ENCODE measurements at places on chromosomes 3 and 15. TPM values are rescaled to one million over a fixed set of nuclear protein-coding genes. Genes with fewer than 3 reads are reported as not detected.

GRCh38 chr3:23487015-23487414 lies 283.9 kb downstream of the UBE2E2 start:
- DNase-seq = no peak

- DNase-seq = no peak
Measured at GRCh38 chr15:48693484-48693883, 48.0 kb upstream of the FBN1 start.

GRCh38 chr3:189419683-189420082 lies 211.5 kb upstream of the TP63 start:
- no peak for DNase-seq

GRCh38 chr3:192953926-192954325 lies 36.3 kb upstream of the MB21D2 start:
- DNase-seq = no peak

- no peak for DNase-seq
Measured at GRCh38 chr3:172649987-172650386, 60.9 kb downstream of the NCEH1 start.

GRCh38 chr15:27646531-27646930 lies 452.6 kb downstream of the OCA2 start:
- DNase-seq = no peak

GRCh38 chr15:92574161-92574560 lies 81.4 kb downstream of the FAM174B start:
- DNase-seq = no peak

- DNase-seq = no peak
Measured at GRCh38 chr3:17974206-17974841, 231.9 kb upstream of the TBC1D5 start.

DNA sequence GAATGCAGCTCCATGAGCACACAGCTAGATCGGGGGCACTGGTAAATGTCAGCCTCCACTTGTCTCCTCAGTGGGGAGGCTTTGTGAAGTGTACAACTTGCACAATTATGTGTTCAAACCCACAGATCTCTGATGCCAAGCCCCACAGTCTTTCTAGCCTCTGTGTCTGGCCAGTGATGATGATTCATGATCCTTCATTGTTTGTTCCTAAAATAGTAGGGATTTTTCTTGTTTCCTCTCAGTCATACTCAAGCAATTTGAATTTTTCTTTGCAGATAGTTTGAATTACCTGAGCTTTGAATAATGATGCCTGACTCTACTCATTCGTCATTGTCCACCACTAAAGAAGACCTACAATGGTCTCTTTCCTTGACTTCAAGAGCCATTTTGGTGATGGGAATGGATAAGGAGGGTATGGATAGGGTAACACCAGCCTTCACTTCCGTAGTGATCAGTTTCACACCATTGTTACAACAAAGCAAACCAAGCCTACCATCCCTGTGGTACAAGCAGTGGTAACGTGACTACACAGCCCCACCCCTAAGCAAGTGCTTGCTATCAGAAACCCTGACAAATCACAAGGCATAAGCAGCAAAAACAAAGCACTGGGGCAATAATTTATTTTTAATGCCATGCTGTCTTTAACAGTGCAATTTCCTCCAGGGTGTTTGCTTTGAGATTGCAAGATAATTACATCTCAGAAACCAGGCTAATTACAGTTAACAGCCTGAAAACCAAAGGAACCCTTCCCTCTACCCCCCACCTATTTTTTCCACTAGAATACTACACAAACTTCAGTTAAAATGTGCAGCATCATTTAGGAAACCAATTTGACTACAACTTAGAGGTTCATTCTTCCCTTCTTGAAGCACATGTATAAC lies 114.1 kb upstream of the PPP2R3A start:
- DNase-seq = no peak

GRCh38 chr15:50262533-50262932 lies 3.0 kb downstream of the HDC start:
- no peak for DNase-seq

- DNase-seq = no peak
Measured at GRCh38 chr3:133512416-133513089, 60.9 kb upstream of the CDV3 start.

DNA sequence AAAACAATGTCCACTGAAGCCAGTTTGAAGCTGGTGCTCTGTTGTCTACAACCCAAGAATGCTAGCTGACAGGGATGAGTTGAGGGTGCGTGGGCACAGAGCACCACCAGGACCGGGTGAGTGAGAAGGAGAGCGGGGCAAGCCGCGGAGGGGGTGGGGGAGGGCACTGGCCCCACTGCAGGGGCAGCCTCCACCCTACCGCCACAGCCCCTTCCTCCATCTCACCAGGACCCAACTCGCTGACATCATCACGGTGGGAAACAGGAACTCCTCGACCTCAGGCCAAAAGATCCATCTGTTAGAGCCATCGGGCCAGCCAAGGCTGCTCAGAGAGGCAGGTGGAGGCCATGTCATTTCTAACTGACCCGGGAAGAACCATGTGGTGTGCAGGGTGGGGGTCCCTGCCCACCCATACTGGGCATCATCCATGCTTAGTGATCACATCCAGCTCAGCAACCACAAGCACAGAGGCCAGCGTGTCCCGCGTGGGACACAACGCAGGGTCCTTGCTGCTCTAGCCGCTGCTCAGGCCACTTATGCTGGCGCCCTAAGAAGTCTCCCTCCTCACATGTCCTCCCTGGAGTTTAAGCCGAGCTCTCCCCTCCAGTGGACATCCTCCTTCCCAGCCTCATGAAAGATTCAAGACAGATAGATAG lies 57.6 kb upstream of the GATA2 start:
- no peak for DNase-seq

DNA sequence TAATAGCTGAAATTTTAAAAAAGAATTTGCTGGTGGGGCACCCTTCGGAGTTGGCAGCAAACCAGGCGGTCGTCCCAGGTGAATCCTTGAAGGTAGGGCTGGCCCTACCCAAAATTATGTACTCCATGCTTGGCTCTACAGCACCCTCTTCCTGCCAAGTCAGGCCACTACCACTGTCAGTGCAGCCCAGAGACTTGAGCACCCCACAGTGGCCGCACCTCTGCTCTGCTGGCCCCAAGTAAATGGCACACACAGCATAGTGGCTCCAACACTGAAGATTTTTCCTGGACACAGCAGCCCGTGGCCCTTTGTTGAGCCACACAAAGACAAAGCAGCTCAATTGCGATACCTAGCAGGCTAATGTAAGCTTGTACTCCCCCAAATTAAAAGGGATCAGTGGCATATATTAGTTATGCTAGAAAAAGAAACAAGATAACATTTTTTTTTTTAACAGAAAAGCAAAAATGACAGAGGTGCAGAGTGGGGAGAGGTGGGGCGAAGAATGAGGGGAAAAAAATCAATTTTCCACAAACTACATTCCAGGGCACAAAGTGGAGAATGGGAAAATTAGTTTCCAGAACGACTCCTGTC lies 250.5 kb downstream of the UACA start:
- no peak for DNase-seq

DNA sequence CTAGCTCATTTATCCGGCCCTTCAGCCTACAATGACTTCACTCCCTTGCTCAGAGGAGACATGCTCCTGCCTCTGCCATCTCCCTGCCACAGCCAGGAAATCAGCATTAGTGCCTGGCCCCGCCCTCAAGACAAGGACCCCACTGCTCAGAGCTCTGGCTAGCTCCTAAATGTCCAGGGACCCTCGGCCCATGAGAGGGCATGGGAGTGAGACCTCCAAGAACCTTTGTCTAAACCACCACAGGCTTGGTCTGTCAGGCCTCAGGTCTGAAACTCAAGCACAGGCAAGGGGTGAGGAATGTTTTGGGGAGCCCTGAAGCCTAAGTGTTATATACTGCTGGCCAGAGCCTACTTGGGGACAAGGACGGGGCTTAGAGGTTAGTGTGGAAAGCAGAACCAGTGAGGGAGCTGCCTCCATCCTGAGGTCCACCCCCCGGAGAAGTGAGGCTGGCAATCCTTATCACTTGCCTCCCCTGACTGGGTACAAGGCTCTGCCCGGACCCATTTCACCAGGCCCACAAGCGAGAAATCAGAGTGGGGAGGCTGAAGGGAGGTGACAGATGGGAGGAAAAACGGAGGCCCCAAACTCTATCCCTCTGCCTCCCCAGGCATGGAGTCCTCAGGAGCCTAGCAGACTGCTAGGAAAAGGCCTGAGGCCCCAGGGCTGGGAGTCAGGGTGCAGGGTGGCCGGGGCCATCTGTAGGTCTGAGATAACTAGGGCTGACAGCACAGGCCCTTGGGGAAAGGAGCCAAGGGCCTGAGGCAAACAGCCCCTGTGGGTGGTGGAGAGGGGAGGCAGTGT lies 18.8 kb downstream of the SHF start:
- DNase-seq = no peak

- no peak for DNase-seq
Measured at GRCh38 chr3:48588230-48588629, 6.9 kb downstream of the COL7A1 start.

DNA sequence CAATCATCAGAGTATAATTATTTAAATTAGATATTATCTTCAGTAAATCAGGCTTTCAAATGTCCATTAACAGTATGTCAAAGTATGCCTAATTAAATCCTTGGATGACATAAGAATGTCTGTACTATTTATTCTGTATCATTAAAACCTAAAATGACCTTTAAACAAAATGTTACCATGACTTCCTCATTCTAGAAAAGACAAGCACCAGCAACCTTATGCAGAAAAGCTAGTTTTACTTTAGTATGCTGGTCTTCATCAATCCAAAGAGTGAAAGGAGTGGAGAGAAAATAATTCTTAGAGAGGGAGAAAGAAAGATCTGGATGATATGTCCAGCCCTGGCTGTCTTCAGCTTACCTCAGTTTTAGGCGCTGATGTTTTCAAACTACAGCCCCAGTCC lies 140.1 kb upstream of the UBE2E2 start:
- DNase-seq = no peak

GRCh38 chr15:78872155-78872971 lies at the start of gene MORF4L1:
MORF4L1 (plus strand) TSS chr15:78872890; CDS start chr15:78873018, 128 bp downstream.
- peak; percentile 98 for DNase-seq

- DNase-seq = no peak
Measured at GRCh38 chr15:26662283-26662682, 110.6 kb downstream of the GABRB3 start.

DNA sequence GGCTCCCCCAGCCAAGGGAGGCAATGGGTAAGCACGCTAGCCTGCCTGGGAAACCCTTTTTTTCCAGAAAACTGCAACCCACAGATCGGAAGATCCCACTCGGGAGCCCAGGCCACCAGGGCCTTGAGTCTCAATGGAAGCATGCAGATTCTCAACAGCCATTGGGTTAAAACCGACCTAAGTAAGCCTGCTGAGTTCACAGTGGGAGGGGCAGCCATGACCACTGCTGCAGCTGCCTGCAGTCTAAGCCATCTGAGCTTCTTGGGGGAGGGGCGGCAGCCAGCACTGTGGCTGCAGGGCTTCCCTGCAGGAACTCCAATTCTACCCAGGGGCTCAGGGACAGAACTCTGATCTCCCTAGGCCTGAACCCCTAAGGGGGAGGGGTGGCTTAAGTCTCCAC lies 82.0 kb downstream of the DPPA2 start:
- DNase-seq = no peak

- no peak for DNase-seq
Measured at GRCh38 chr3:177147790-177148189, 49.5 kb downstream of the TBL1XR1 start.

- no peak for DNase-seq
Measured at GRCh38 chr3:38805004-38805403, 11.0 kb downstream of the SCN10A start.

- no peak for DNase-seq
Measured at GRCh38 chr15:90231028-90232017, 2.4 kb downstream of the CIB1 start.

- no peak for DNase-seq
Measured at GRCh38 chr3:56591262-56591661, 34.3 kb downstream of the CCDC66 start.

GRCh38 chr3:124119056-124119716 lies 127.3 kb upstream of the ROPN1 start:
- DNase-seq = peak; percentile 83

DNA sequence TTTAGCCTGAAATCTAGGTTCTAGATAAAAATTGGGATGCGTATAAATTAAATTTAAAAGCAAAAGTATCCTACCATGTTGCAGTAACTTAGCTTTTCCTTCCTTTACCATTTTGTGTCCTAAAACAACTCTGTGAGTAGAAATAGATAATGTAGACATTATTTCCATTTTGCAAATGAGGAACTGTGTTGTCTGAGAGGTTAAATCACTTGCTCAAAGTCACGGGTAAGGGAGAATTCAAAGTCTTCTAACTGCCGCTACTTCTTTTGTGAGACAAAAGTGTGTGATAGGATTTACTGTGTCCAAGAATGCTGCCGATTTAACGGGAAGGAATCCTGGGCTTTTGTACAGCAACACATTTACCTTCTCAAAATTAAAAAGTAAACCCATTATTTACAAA lies 40.7 kb downstream of the MYO1E start:
- DNase-seq = no peak

- DNase-seq = no peak
Measured at GRCh38 chr3:126284258-126284904, 72.8 kb downstream of the KLF15 start.

GRCh38 chr15:47717036-47717612 lies at the start of gene SEMA6D:
SEMA6D (plus strand) TSS chr15:47717505; CDS start chr15:47759799, 42,294 bp downstream.
- peak; percentile 82 for DNase-seq

- DNase-seq = no peak
Measured at GRCh38 chr3:14431452-14431916, 29.1 kb downstream of the SLC6A6 start.

GRCh38 chr3:24943961-24944360 lies 449.3 kb upstream of the THRB start:
- DNase-seq = no peak

DNA sequence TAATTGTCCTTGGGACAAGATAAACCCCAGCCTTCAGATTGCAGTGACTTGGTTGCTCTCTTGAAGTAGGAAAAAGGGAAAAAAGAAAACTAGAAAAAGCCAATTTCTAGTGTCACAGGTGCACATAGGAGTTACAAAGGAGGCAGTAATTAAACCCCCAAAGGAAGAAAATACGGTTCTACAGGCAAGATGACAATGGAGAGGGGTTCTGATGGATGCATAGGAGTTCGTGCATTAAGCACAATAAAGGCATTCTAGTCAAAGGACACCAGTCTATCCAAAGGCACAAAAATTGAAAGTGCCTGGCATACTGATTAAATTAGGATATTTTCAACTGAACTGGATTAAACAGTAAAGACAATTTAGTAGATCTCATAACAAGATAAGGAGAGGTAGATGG lies 31.6 kb upstream of the MTMR14 start:
- DNase-seq = no peak

GRCh38 chr3:149080011-149080698 lies 6.2 kb downstream of the HLTF start:
- no peak for DNase-seq

GRCh38 chr15:34039790-34040113 lies 748 bp upstream of the AVEN start:
- no peak for DNase-seq

The CIDEC gene
- 29.4 TPM for total RNA-seq

The CA12 gene
- 4.3 TPM for total RNA-seq

The SLC22A14 gene
- 0.30 TPM for total RNA-seq

The SLC28A2 gene
- not detected for total RNA-seq

The C3orf85 gene
- not detected for total RNA-seq

The ZBTB20 gene
- 45.8 TPM for total RNA-seq

The ST3GAL6 gene
- total RNA-seq = 11.2 TPM

The KCNAB1 gene
- 6.3 TPM for total RNA-seq

The KIF23 gene
- 21.4 TPM for total RNA-seq

The CEMIP gene
- 6.5 TPM for total RNA-seq

Data from skin of body (tissue), 3 donors.